Activated CD4-positive, alpha-beta T cell treated with anti-CD3 and anti-CD28 coated beads for 36 hours (primary cell): ENCODE measurements at places on chromosomes 7 and 10. TPM values are rescaled to one million over a fixed set of nuclear protein-coding genes. Genes with fewer than 3 reads are reported as not detected.

GRCh38 chr7:134831862-134832261, 52.4 kb downstream of the CALD1 start:
- DNase-seq = no peak

DNA sequence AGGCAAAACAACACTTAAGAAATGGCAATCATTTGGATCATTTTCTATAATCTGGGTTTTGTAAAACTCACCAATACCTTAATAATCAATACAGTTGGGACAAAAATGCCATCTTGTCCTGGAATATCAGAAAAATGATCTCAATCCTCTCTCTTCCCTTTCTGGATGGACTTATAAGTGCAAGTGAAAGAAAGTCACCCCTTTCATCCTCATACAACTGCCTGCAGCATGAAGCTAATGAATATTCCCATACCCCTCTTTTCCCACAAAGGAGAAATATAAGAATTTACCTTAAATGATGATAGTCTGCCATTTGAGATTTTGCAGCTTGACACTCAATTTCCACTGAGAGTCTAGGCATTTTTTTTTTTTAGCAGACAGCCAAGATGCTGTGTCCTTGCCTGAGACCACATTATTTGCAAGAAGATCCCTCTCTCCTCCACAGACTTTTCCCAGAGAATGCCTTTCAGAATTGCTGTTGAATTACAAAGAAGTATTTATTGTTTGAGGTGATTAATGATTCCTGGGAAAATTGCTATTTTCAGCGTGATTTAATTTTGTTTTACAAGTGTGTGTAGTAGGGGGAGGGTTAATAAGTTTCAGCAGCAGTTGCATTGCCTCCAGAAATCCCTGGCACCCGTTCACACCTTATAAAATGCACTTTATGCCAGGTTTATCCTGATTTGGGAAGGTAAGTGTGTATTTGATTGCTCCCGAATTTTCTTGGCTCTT, 3.8 kb downstream of the HOXA4 start:
- DNase-seq = no peak

GRCh38 chr10:34889004-34889869, 74.1 kb upstream of the PARD3 start:
- no peak for DNase-seq

- no peak for DNase-seq
Observed at GRCh38 chr7:20226860-20227259, 9.7 kb upstream of the MACC1 start.

- no peak for DNase-seq
Observed at GRCh38 chr10:80274396-80275134, 14.9 kb downstream of the MAT1A start.

- peak; percentile 48 for DNase-seq
Observed at GRCh38 chr10:70820976-70821750, 5.4 kb downstream of the SGPL1 start.

- peak; percentile 52 for DNase-seq
Observed at GRCh38 chr7:121329191-121330052, 622 bp downstream of the WNT16 start.

DNA sequence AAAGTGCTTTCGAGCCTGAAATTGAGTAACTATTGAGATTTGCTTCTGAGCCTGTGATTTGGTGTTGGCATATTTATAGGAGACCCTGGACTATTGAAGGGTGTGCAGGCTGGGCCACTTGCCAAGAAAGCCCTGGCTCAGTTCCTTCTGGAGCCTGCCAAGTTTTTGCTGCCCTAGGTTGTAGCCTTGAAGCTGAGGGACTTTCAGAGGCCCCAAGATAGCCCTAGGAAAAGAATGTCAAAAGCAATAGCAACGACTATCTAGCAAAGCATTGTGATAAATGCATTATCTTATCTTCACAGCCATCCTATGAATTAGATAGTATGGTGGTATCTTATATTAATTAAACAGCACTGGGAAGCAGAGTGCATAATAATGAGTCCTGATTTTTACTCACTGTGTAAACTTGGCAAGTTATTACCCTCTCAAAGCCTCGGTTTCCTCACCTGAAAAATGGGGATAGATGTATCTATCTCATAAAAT, 473.7 kb upstream of the PODXL start:
- DNase-seq = no peak

GRCh38 chr10:99908512-99908911, 101.2 kb downstream of the DNMBP start:
- peak; percentile 34 for DNase-seq

The POLR2J2 gene
- 20.0 TPM for total RNA-seq

The IL6 gene
- 1.6 TPM for total RNA-seq

The TTYH3 gene
- total RNA-seq = 20.2 TPM

The BMS1 gene
- 26.5 TPM for total RNA-seq
